ENCODE measurements at places on chromosomes 1 and 21.

DNA sequence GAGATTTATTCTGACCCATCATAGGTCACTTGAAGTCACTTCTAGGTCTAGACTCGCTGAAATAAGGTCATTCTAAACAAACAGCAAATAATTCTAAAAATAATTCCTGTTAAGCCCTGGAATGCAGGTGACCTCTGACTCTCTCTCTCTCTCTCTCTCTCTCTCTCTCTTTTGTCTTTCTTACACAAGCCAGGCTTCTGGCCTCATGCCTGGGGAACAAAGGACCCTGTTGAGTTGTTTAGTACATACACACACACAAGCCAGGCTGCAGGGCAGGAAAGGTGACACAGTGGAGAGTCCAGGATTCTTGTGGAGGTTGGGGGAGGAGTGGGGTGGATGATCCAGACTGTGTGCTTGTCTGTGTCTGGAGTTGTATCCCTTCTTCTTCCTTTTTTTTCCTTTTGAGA, 4.0 kb upstream of the MEX3A start:
- no peak for DNase-seq

- DNase-seq, result no peak
Observed at GRCh38 chr1:208029381-208030287, 118.7 kb upstream of the CD34 start.

DNA sequence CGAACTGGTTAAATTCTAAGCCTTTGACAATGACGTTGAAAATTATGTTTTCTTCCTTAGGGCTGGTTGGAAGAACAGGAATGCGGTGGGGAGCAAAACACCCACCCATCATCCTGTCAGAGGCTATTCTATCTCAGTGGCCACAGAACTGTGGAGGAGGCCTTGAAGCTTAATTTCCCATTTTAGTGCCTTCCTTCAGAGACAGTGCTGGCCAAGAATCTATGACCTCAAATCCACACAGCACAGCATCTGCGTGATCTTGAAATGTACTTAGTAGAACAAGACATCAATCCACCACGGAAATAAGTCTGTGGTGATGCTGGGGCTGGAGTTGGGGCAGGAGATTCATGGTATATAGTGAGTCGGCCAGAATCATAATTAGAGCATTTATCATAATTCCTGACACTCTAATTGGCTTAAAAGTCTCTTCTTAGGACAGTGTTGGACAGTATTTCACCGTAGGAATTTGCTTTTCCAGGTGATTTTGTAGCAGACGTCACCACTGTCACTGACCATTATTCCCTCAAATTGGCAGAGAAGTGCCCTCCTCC, 113.1 kb downstream of the KCNJ6 start:
- no peak for DNase-seq

DNA sequence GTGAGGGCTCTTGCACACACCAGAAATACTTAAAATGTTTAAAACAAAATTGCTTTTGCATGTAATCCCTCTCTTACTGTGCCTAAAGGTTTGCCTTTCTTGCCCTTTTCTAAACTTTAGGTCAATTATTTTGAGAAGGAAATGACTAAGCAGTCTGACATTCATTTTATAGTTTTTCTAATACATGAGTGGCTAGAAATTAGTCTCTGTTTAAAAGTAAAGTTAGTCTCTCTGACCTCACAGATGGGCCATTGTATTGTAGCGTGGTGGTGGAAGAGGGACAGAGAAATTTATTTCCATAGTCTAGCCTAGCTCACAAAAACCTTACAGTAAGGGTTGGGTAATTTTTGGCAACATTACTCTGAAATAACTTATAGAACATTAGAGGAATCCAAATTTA, 3.6 kb upstream of the COL11A1 start:
- DNase-seq, result no peak

- no peak for DNase-seq
Observed at GRCh38 chr21:42290505-42290904, 24.7 kb downstream of the TFF3 start.

GRCh38 chr1:236615399-236616148, 11.3 kb upstream of the HEATR1 start:
- DNase-seq, result no peak

GRCh38 chr1:7991504-7992440, 30.3 kb downstream of the PARK7 start:
- DNase-seq, result no peak

GRCh38 chr21:35044770-35045541, 4.1 kb downstream of the RUNX1 start:
- no peak for DNase-seq

GRCh38 chr1:4362314-4363044, 291.9 kb upstream of the AJAP1 start:
- no peak for DNase-seq

- DNase-seq, result no peak
Observed at GRCh38 chr1:75265792-75266191, 131.6 kb downstream of the LHX8 start.

All from hippocampal formation (tissue), 2 donors.